Activated T-helper 9 cell treated with anti-CD3 and anti-CD28 coated beads, Interleukin-2, amount 50 U/mL, for 16 hours (primary cell): ENCODE measurements at places on chromosomes 1 and 21.

DNA sequence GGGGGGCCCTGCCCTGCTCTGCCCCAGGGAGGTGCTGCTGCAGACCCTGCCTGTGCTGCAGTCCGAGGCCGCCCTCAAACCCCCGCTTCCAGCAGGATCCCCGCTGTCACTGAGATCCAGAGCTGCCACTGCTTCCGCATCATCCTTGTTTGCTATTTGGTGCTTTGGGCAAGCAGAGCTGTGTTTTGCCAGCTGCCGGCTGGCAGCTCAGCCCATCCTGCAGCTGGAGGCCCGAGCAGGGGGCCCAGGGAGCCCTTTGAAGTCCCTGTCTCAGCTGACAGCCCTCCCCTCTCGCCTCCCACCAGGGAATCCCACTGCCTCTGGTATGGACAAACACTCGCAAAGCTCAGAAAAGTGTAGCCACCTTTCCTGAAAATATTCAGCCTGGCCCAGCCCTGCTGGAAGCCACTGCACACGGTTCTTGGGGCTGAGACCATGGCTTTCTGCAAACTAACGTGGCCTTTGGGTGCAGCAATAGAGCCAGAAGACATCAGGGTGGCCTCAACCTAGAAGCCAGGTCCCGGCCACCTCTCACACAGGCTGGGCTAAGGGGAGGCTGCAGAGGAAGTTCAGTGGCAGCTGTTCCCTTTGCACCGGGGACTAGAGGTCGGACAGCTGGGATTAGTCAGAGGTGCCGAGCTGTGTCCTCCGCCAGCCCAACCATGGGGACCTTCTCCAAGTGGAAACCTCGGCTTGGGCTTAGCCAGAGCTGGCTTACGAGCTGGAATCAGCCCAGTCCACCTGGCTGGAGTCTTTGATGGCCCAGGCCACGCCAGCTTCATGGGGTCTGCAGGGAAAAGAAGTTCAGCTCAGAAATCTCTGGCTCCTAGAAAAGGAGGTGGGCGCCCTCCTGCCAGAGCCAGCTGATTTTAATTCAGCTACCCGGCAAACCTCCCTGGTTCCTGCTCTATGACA lies 107.1 kb downstream of the SPSB1 start:
- DNase-seq: no peak

DNA sequence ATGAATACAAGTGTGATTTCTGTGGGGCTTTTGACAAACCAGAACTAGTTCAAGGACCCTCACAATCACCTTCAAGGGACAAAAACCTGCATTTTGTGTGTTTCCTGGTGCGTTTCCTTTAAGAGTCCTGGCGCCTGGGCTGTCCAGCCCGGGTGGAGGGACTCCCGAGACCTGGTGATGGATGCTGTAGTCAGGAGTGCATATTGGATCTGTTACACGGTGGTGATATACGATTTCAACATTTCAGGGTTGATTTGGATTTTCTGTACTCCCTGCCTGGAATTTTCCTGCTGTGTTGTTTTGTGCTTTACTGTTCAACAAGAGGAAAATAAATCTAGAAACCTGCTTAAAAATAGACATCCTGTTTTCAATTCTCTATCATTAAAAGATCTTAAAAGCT lies 162.0 kb downstream of the KIF26B start:
- DNase-seq: no peak

DNA sequence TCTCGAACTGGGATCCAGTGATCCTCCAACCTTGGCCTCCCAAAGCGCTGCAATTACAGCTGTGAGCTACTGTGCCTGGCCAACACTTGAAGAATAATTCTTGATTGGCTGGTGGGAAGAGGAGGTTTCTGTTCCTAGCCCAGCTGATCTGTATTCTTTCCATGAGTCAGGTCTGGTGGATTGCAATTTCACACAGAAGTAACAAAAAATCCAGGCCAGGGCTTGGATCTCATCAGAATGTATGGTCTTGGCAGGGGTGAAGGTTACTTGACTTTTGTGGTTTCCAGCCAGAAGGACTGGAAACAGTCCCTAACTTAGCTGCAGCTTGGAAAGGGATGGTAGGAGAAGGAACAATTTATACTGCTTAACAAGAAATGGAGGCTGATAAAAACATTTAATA lies 5.1 kb upstream of the HP1BP3 start:
- DNase-seq: no peak

DNA sequence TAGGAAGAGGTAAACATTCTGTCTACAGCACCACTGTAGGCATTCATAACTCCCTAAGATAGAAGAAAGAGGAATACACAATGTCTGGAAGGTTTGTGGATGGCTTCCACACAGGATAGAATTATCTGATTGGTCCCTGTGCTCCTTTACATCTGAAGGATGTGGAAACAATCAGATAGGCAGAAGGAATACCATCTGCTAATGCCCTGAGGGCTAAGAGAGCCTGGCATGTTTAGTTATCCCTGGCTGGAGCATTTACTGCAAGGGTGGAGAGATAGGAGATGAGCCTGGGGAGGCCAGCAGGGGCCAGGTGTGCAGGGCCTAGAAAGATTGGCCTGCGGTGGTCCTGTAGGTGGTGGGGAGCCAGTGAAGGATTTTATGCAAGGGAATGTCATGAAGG lies 8.6 kb upstream of the ACBD3 start:
- DNase-seq: no peak

DNA sequence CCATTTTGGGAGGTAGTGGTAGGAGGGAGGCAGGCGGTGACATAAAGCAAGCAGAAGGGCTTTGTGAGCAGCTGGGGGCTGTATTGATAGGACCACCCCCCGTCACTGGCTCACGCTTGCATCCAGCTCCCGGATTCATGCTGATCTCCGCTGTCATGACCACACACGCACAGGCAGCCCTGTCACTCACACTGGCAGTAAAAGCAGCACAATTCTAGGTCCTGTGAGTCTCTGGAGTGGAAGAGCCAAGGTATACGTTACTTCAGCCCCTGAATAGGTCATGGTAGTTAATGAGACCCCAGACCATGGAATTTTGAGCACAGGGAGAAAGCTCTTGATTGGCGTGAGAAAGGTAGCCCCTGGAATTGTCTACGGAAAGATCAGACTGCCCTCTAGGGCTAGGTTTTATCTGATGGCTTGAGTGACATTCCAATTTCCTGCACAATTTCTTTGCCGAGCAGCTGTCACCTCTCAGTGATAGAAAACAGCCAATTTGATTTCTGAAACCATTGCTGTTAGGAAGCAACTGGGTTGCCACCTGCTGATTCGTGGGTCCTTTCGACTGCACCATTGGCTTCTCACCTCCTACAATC lies 5.4 kb downstream of the OR2B11 start:
- no peak for DNase-seq

- DNase-seq: no peak
Measured at GRCh38 chr1:65820983-65821382, 28.3 kb downstream of the PDE4B start.

DNA sequence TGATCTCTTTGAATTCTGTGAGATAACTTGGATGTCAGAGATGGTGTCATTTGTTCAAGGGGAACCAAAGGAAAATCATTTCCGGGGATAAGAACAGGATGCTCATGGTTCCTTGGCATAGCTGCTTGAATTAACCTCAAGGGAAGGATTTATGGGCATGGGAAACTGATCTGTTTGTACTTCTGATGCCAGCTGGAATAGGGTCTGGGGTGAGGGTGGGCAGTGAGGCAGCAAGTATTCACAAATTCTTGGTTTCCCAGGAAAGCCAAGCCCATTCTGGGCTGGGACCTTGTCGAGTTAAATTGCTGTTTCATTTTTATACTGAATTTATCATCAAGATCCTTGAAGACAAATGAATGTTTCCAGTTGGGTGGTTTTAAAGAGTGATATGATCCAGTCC lies 14.1 kb downstream of the INTS3 start:
- no peak for DNase-seq

GRCh38 chr1:81307786-81308185 lies 492.9 kb upstream of the ADGRL2 start:
- DNase-seq: no peak

- DNase-seq: no peak
Measured at GRCh38 chr1:235325139-235325538, 2.8 kb downstream of the ARID4B start.

DNA sequence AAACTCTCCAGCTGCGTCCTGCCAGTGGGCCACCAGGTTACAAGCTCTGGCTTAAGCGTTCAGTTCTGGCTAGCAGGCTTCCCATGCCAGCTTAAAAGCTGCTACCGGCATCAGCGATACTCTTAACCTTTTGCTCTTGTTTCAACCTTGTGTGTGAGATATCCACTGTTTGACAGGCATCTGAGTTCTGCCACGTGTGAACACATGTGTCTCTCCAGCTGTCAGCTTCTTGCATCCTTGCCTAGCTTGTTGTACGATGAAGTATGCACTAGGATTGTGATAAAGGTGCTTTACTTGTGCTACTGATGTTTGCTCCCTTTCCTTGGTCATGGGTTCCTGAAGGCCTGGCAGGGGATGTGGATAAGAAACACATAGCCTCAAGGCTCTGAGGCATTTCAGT lies 201.6 kb downstream of the PRDM2 start:
- DNase-seq: no peak
